ENCODE measurements at places on chromosomes 1 and 21.

- DNase-seq = no peak
Measured at GRCh38 chr1:228077565-228078330, 4.8 kb upstream of the ARF1 start.

GRCh38 chr1:238232084-238232710 lies 341.5 kb upstream of the ZP4 start:
- DNase-seq = no peak

DNA sequence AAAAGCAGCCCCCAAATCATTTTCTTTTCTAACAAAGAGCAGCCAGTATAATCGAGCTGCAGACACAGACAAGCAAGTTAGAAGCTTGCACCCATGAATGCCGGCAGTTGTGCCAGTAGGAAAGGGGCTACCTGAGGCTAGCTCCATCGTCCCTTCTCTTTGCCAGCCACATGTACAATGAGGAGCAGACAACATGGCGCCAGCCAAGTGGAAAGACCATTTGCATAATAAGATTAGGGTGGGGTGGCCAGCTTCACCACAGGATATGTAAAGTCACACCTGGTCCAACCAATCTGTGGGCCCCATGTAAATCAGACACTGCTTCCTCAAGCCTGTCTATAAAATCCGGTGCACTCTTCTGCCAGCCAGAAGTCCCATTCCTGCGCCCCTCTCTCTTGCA lies 103.7 kb downstream of the CCDC185 start:
- DNase-seq = no peak

DNA sequence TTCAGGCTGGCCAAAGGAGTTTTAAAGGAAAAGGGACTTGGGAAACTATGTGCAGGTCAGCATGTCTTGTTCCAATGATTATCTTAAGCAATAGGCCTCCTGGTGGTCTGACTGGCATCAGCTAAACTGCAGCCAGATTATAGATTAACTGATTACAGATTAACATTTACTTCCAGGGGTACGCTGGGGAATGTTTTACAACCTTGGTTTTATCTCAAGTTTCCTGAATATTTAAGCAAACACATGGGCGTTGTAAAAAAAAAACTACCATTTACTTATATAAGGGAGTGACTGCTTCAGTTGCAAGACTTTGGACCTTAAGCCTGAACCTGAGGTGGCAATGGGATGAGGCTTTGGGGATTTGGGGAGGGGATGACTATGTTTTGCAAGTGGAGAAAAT lies 600.6 kb upstream of the B3GALT2 start:
- DNase-seq = no peak

GRCh38 chr1:42831273-42831672 lies 14.1 kb upstream of the SVBP start:
- no peak for DNase-seq

DNA sequence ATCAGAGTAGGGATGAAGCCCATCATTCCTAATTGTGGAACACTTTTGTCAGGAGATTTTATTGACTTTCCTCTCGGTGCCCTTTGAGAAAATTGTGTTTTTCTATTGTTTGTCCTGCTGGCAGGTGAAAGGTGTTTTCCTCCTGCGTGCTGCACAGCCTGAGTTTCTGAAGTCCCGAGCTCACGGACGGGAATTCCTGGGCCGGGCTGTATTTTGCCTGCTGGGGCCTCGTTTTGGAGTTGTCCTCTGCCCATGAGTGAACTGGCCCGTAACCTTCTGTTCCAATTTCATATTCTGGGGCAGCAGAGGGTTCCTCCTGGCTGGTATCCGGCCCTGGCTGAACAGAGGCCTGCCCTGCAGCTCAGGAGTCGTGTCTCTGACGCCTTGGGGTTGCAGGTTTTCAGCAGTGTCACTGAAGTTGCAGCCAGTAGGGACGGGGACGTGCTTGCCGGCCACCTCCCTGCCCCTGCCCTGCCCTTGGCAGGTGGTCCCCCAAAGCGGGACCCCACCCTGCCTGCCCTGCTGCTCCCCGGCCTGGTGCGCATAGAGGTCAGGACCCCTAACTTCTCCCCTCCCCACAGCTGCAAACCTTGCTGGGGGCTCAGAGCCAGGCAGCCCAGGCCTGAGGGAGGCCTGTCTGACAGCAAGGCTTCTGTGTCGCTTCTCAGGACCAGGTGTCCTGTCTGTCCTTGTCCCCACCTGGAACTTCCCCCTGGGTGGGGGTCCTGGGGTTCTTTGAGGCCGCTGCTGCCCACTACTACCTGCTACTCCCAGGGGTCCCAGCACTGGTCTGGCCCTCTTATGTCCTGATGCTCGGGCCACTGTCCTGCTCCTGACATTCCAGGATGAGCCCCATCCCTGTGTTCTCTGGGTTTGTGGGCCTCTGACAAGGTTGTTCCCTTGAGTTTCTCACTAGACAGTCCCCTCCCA lies 49.0 kb downstream of the SLX9 start:
- DNase-seq = no peak

GRCh38 chr1:229251185-229251584 lies 19.7 kb upstream of the RAB4A start:
- DNase-seq = no peak

DNA sequence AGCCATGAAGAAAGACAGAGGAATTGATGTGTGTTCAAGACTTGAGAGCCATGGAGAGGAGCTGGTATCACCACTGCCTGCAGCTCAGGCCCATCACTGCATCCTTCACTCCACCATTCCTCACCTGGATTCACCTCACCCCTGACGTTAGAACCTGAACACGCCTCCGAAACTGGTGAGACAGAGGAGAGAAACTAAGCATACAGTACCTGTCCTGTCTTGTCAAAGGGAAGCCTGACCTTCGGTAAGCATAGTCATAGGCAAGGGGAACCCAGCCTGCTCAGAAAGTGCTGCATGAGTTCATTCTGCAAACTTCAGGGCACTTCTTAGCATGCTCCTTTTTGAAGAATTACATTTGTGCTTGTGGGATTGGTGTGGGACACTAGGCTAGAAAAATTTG lies 425.8 kb downstream of the DSCAM start:
- DNase-seq = no peak

DNA sequence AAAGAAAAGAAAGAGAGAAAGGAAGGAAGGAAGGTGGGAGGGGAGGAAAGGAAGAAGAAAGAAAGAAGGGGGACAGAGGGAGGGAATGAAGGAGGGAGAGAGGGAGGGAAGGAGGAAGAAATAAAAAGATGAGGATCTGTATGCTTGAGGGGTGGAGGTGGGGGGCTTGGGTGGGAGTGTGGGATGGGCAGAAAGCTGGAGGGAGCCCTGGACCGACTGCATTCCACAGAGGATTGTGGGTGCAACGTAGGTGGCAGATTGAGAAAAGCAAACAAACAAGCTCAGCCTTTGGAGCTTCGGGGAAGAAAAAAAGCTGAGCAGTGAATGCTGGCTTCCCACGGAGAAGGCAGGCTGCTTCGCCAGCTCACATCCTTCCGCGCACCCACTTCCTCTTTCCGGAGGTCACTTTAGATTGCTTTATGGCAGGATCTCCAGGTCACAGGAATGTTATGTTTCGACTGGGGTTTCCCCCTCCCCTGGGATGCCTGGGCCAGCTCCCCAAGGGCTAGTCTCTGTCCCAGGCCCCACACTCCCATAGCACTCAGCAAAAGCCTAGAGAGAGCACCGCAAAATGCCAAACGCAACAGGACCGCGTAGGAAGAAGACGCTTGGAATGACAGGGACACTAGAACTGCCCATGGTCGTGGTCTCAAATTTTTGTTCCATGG lies 20.7 kb upstream of the LGALS8 start:
- no peak for DNase-seq

- no peak for DNase-seq
Measured at GRCh38 chr21:34535886-34536285, 23.9 kb upstream of the KCNE1 start.

DNA sequence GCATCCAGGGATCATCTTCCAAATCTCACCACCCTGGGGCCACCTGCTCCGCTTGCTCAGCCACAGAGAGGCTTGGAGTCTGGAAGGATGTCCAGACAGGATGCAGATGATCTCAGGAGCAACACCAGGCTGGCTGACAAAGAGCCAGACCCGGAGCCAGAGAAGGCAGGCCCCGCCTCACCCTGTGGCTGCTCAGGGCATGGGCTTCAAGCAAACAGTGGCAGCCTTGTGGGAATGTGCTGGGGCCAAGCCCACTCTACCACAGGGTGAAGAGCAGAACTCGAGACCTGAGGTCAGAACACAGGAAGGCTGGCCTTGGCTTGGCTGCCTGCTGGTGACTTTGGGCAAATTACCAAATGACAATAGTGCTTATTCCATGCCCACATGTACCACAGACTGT lies 45.5 kb downstream of the MRPL37 start:
- DNase-seq = no peak

DNA sequence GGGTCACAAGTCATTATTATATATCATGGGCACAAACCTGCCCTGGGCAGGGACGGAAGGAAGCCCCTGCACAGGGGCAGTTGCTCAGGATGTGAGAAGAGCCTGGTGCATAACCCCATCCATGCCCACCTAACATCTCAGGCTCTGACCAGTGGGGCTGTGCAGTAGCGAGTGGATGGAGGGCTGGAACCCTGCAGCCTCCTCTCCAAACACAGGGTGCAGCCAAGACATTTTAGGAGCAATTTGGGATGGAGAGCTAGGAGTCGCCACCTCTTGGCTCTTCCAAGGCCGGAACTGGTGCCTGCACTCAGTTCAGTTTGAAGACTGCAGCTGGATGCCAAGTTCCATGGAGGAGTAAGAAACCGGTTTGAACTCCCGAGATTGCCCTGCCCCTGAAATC lies 2.8 kb downstream of the MX1 start:
- DNase-seq = no peak

GRCh38 chr1:234884701-234885100 lies 243.9 kb downstream of the TOMM20 start:
- no peak for DNase-seq

DNA sequence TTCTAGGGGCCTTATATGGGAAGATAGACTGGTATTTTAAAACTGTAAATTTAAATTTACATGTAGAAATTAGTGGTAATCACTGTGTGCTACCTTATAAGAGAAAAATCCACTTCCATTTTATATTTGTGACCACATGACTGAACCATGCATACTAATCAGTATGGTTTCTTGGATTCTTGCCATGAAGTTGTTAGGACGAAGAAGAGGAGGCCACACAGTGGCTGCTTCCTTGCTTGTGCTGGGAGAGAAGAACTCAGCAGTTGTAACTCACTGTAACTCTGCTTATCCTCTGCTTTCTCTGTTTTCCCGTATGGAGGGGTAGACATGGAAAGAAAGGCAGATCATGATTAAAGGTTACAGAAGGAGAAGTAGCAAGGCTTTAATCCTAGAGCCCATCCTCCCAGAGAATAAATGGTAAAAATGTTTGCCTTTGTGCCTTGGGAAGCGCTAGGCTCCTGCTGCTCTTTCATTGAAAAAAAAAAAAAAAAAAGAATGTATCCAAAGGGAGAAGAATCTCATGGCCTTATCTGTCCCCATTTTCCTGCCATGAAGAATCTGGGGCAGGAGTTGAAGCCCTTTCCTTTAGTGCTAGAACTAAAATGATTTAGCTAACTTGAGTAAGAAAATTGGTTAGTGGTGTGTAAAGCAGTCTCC lies 32.4 kb downstream of the KCTD3 start:
- DNase-seq = no peak

DNA sequence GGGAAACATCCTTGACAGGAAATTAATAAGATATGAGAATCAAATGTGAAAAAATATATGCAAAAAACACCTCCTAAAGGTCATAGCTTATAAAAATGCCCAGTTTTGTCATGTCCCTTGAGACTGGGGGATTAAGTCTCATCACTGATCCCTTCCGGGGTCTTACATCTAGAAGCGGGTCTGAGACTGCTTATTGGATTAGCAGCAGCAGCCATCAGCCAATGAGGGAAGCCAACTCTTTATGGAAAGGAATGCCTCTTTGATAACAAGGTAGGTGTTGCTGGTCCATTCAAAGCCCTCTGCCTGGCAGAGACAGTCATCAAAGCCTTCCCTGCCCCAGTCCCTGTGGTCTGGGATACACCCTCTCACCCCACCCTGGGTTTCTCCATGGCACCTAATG lies 3.9 kb upstream of the CACNA1S start:
- no peak for DNase-seq

DNA sequence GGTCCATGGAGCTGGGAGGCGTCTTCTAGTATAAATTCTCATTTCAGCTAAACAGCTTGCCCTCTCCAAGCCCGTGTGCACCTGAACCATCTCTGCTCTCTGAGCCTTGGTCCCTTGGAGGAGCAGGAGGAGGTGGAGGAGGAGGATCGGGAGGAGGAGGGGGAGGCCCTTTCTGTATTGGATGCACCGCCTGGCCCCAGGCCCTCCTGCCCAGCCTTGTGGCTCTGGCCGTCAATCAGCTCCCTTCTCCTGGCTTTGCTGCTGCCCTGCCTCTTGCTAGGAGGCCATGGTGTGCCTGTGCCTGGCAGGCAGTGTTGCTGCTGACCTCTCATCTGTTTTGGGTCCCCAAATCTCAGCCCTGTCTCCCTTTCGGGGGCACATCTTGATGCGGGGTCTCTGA lies 9.0 kb downstream of the COL18A1 start:
- DNase-seq = no peak
